Head of caudate nucleus (tissue), 42 donors: ENCODE measurements at places on chromosomes 4 and X.

- DNase-seq: no peak
Measured at GRCh38 chrX:108224218-108224617, 132.6 kb downstream of the ATG4A start.

GRCh38 chr4:32624943-32625603 lies 1904.9 kb downstream of the PCDH7 start:
- no peak for DNase-seq

DNA sequence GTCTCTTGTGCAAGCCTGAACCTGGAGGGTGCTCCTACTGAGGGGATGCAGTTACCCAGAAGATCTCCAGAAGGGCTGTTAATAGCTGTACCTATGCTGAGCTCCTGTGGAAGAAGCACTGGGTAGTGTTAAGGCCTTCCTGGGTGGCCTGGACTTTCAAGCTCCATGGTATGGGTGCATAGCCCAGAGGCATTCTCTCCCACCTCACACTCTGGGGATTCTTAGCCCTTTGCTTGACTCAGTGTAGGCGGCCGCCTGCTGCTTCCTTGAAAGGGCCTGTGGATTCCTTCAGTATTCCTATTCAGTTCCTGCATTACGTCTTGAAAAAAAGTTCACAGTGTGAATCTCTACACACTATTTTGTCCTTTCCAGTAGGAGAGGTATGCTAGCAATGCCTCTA lies 235.7 kb upstream of the MAGEB16 start:
- DNase-seq: no peak

DNA sequence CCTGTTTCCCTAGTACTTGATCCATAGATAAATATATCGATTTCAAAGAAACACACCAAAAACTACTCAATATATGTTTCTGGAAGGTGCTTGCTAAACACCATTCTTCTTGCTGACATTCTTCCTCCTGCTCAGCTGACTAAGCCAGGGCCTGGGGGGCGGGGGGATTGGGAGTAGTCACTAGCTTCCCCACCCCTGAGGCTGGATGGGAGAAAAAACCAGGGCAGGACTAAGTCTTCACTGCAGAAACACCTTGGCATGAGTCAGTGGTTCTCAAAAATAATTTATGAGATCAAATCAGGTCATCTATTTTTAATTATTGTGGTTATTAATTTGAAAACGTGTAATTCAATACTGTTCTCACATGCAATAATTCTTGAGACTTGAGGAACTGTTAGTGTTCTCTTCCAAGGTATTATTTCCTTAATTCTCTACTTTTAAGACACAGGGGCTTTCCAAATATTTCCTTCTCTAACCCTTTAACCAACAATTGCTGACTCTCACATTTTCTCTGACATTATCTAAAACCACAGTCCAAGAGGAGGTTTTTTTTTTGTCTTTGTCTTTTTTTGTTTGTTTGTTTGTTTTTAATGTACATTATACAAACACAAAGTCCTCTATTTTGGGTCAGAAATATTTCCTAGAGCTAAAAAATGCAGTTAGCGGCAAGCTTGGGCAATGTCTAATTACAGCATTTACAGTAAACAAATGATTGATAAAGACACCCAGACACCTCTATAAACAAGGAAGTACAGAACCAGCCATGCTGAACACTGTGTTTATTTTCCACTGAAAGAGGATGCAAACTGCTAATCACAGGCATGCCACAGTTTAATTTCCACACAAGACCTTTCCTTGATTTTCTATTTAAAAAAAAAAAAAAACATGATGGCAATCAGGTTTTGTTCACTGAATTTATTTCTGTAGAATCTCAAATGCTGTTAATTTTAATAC lies 120.3 kb upstream of the USP9X start:
- DNase-seq: no peak

GRCh38 chr4:35151816-35152572 lies 1092.3 kb downstream of the ARAP2 start:
- DNase-seq: no peak

- DNase-seq: no peak
Measured at GRCh38 chr4:83248486-83248885, 36.1 kb downstream of the COQ2 start.

- DNase-seq: no peak
Measured at GRCh38 chrX:10103023-10103422, 53.8 kb upstream of the CLCN4 start.

DNA sequence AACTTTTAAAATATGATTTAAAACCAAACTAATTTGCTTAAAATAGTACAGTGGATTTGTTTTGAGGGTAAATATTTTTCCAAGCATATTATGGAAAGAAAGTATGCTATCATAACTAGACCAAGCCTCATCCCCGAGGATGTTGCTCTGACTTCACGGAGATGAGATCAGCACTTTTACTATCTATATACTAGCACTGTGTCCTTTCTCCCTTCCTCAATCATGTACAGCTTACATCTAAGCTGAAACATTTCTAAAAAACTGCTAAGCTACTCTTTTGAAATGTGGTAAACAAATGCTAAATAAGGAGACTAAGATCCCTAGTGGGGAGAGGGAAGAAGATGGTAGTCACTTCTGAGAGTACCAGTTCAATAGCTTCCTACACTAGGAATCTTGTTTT lies 23.8 kb downstream of the AMMECR1 start:
- no peak for DNase-seq

DNA sequence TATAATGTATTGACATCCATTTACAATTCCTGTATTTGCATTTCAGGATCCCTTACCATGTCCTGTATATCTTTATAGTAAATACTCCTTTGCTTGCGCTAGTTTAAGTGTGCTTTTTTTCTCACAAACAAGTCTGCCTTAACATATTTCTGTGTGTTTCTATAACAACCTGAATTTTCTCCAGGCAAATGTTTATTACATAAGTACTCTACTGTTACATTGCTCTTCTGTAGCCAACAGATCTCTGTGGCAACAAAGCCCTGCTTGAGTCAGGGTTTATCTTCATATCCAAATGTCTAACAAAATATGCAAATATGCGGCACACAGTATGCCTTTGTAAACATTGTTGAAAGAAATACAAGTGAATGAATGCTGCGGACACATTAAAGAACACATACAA lies 625.5 kb downstream of the TLL1 start:
- no peak for DNase-seq
